ENCODE measurements at places on chromosomes 6 and 20.

DNA sequence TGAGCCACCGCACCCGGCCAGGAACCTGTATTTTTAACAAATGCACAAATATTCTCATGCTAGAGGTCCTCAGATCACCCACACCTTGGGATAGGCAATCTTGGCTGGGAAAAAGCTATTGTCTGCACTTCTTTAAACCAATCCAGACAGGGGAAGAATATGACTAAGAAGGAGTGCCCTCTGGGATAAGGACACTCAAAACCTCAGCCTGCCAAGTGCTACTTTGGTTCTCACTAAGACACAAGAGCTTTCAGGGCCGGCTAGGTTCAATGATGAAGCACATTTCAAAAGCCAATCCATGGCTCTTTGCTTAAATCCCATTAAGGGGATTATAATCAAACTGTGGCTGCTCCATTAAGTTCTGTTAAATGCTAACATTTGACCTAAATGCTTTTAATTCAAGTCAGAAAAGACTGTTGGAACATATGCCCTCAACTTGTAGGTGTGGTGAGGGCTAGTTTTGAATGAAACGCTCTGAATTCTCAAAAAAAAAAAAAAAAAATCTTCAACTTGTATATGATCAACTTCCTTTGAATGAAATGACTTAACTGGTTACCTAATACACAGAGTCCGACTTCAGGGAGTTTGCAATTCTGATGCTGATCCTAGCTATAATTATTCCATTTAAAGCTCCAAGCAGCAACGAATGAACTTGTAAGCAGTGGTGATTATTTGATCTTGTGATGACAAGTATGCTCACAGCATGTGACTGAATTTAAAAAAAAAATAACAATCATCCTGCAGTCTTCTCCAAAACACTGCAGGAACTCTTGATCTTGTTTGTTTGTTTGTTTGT is 56.6 kb downstream of the SLC23A2 start:
- DNase-seq = no peak

DNA sequence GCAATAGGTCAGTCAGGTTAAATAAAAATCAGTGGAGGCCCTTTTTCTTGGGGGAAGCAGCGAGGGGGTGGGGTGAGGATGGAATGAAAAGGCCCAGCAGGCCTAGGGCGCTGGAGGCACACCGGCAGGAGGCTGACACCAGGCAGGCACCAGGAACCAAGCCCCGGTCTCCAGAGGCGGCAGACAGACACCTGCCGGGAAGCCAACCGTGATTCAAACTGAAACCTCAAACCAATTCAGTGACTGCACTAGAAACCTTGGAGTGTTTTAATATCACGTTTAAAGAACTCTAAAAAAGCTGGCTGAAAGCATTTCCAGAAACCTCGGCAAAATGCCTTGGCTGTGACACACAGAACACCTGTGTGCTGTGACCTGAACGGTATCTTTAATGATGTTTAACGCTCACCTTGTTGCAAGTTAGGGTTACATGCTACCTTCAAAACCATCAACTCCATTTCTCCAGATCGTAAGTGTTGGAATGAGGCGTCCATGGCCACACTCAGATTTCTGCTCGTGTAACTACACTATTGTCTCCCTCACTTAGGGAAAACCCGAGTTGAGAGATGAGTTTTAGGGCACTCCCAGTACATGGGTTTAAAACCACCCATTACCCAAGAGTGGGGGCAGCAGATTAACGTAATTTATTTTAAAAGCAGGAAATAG is 27.2 kb downstream of the DIDO1 start:
- DNase-seq = no peak

GRCh38 chr6:47439348-47439668 is 38.3 kb upstream of the CD2AP start:
- DNase-seq = no peak

- no peak for DNase-seq
Measured at GRCh38 chr6:155861821-155862220, 406.2 kb upstream of the NOX3 start.

GRCh38 chr20:60581606-60582115 is 623.4 kb downstream of the CDH26 start:
- no peak for DNase-seq

- DNase-seq = no peak
Measured at GRCh38 chr6:138572167-138572875, 73.0 kb upstream of the NHSL1 start.

- DNase-seq = no peak
Measured at GRCh38 chr6:68197356-68197755, 437.7 kb upstream of the ADGRB3 start.

- no peak for DNase-seq
Measured at GRCh38 chr6:20447581-20448132, 46.0 kb downstream of the E2F3 start.

- DNase-seq = peak; percentile 33
Measured at GRCh38 chr6:61711849-61712248, 574.2 kb downstream of the KHDRBS2 start.

GRCh38 chr6:146975093-146975492 is 229.1 kb upstream of the STXBP5 start:
- no peak for DNase-seq
